Fibroblast of pulmonary artery (primary cell): ENCODE measurements at places on chromosomes 13 and 19.
A peak's percentile ranks its signal among the peaks of the same experiment; 100 is the strongest.

DNA sequence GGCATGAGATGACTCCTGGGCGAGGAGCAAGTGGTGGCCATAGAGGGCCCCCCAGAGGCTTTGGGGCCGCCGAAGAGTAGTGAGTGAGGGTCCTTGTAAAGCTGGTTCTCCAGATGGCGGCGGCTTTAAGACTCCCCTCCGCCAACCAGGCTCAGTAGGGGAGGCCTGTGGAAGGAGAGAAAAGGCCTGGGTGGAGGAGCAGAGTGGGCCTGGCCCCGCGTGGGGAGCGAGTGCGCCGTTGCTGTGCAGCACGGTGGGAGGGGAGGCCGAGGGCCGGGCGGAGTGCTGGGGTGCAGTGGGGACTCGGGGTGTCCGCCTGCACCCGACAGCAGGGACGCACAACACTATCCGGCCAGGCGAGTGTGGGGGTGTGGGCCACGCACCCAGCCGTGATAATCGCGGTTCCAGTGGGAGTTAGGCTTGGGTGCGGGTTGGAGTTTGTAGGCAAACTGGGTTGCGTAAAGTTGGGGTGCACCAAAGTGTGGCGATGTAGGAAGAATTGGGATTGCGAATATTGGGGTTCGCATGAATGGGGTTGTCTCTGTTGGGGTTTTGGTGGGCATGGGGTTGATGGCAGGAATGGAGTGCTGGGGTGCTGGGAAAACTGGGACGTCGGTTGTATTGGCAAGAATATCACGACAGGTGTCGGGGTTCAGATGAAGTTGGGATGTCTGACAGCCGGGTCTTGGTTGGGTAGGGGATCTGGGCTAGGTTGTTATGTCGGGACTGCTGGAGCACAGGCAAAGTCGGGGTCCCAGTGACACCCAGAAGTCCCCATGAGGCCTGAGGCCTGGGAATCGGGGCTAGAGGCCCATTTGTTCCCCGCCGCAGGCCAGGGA is 687 bp upstream of the CIRBP start:
- no peak for DNase-seq

- DNase-seq = peak; percentile 8
These were observed 48.9 kb upstream of the PABPC3 start for GRCh38 chr13:25046985-25047511.

DNA sequence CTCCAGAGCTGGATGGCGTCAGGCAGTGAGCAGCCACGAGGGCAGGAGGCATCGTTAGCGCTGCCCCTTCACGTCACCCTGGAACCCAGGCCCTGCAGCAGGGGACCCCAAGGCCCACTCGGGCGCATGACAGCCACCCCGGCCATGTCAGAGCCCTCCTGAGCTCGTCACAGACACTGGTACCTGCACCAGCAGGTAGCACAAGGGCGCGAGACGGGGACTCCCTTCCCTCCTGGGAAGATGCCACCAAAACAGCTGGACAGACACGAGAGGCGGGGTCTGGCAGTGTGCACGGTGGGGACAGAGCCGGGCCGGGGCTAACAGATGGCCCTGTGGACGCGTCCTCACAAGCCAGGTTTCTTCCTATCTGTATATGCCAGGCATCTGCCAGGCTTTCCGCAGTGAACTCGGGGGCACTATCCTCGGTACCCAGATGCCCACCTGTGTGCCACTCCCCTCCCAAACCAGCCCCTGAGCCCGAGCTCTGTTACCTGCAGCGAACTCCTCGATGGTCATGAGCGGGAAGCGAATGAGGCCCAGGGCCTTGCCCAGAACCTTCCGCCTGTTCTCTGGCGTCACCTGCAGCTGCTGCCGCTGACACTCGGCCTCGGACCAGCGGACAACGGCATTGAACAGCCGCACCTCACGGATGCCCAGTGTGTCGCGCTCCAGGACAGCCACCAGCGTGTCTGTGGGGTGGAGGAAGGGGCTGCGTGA is 25.8 kb downstream of the BTBD2 start:
- DNase-seq = no peak

DNA sequence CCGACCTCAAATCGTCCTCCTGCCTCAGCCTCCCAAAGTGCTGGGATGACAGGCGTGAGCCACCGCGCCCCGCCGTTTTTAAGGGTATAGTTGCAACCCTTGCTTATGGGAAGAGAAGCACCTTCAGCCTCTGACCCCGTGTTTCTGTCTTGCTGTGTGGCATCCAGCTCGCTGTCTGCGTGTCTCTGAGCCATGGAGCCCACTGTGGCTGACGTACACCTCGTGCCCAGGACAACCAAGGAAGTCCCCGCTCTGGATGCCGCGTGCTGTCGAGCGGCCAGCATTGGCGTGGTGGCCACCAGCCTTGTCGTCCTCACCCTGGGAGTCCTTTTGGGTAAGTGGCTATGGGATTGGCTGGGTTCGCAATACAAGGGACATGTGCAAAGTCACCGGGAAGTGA is 29.5 kb downstream of the TMPRSS9 start:
- DNase-seq = no peak

DNA sequence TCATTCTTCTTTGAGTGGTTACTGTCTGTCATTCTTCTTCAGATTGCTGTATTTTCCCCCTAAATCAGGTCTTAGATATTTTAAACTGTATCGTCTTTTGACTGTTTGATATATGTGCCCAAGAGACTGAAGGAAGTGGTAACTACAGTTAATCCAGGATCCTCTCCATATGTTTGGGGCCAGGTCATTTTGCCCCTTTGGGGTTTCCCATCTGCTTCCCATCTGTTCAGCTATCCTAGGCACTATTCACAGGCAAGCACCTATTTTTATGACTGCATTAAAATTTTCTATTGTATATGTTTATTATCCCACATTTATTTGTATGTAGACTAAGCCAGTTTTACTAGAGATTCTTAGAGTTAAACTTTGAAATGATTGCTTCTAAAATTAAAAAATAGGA is 244.2 kb downstream of the PCCA start:
- no peak for DNase-seq
